ENCODE measurements at places on chromosomes 13 and 19. TPM values are rescaled to one million over a fixed set of nuclear protein-coding genes. Genes with fewer than 3 reads are reported as not detected.

The GRIN2D gene
- 2.7 TPM for total RNA-seq

The SLITRK5 gene
- total RNA-seq, result 0.06 TPM

The RXFP2 gene
- total RNA-seq, result not detected

The EXOC3L2 gene
- total RNA-seq, result 2.2 TPM

The C1QTNF9B gene
- 0.33 TPM for total RNA-seq

The PEAK3 gene
- total RNA-seq, result not detected

The APOC1 gene
- 27.1 TPM for total RNA-seq

DNA sequence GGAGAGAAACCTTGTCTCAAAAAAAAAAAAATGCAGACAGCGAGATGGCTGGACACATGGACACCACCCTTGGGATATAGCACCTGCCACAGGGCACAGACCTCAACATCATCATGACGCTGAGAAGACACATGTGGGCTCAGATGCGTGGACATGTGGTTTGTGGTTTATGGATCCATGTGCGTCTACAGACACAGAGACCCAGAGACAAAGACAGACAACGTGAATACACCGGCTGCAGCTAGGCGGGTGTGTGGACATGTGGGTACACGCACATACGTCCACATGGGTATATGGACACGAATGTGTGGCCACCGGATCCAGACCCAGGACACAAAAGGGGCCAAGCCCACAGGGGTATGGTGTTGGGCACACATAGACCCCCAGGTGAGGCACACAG, 1.3 kb downstream of the TNFSF14 start:
- no peaks in the 10 kb centered on the region for H3K27me3 ChIP-seq
- no peak overlapping the region for H3K4me3 ChIP-seq
- no peak overlapping the region for H3K27ac ChIP-seq
- H3K4me1 ChIP-seq, result no peaks in the 10 kb centered on the region

DNA sequence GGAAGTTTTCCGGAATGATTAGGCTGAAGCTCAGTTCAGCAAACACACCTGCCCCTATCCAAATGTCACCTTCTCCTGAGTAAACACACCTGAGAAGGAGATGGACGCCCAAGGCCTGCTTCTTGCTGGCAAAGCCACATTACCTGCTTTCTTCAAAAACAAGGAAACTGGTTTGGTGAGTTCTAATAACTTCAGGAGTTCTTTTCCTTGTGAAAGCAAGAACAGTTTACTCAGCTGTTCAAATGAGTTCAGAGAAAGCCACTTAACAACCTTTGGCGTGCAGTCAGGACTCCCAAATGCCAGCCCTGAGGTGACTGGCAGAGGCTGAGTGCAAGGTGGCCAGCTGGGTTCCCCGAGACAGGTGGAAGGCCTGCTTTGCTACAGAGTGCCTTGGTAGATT, 160.5 kb downstream of the STK24 start:
- no peak overlapping the region for H3K27ac ChIP-seq
- no peaks in the 10 kb centered on the region for H3K27me3 ChIP-seq

- H3K4me1 ChIP-seq, result peaks cover 5% of the 10 kb centered on the region
- H3K27me3 ChIP-seq, result no peaks in the 10 kb centered on the region
Measured at GRCh38 chr13:37613236-37613635, 14.7 kb upstream of the POSTN start.

DNA sequence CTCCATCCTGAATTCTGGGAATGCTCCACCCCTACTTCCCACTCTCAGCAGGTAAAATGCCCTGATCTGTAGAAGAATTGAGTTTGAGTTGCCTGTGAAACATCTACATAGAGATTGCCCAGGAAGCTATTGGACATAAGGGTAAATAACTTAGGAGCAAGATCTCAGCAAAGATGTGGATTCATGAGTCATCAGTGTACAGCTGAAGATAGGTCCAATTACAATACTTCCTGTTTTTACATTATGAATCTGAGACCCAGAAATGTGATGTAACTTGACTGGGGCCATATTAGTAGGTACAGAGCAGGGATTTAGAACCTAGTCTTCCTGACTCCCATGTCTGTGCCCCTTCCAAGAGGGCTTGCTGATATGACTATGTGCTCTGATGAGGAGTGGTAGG, 79.4 kb upstream of the FNDC3A start:
- no peaks in the 10 kb centered on the region for H3K36me3 ChIP-seq
- H3K4me1 ChIP-seq, result no peaks in the 10 kb centered on the region
- H3K27me3 ChIP-seq, result peaks cover 22% of the 10 kb centered on the region
- no peak overlapping the region for H3K27ac ChIP-seq
- no peak overlapping the region for H3K4me3 ChIP-seq

DNA sequence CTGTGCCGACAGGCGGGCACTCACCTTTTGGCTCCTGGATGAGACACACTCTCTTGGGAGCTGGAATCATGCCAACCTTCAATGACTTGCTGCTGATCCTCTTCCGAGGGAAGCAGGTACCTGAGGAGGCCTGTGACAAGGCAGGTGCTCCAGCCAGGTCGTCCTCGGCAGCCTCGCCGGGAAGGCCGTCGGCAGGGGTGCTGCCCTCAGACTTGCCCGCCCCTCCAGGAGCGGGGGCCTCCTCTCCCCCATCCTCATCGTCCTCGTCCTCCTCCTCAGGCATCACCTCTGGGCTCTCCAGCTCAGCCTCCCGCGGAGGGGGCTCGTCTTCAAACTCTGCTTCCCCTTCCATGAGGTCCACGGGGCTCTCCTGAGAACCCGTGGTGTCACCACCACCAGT, 29.2 kb downstream of the SUGP2 start:
- no peaks in the 10 kb centered on the region for H3K27me3 ChIP-seq
- H3K36me3 ChIP-seq, result peaks cover 33% of the 10 kb centered on the region
- H3K27ac ChIP-seq, result no peak overlapping the region
- no peak overlapping the region for H3K4me3 ChIP-seq
- H3K4me1 ChIP-seq, result no peaks in the 10 kb centered on the region
- no peak for DNase-seq

- H3K27me3 ChIP-seq, result no peaks in the 10 kb centered on the region
- no peak overlapping the region for H3K4me3 ChIP-seq
- H3K4me1 ChIP-seq, result no peaks in the 10 kb centered on the region
Measured at GRCh38 chr19:17220207-17220758, 5.1 kb downstream of the USE1 start.

GRCh38 chr13:32021785-32022184, 9.8 kb upstream of the FRY start:
- no peak overlapping the region for H3K4me3 ChIP-seq
- H3K4me1 ChIP-seq, result peaks cover 9% of the 10 kb centered on the region
- H3K27me3 ChIP-seq, result no peaks in the 10 kb centered on the region
- DNase-seq, result no peak
- H3K27ac ChIP-seq, result peak overlapping the region; percentile 63

DNA sequence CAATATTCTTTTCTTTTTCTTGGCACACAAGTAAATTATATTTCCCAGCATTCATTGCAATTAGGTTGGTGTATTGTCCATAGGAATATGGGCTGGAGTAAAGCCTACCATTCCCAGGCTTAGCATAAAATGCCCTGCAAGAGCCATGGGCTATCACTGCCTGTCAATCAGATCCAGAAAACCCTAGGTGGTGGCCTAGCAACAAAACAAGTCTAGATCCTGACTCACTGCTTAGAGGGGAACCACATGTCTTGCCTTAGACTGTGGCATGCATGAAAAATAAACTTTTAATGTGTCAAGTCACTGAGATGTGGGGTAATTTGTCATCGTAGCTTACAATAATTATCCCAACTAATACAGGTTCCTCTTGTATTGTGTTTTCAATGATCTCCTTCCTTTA, 16.2 kb downstream of the SOX21 start:
- H3K4me3 ChIP-seq, result no peak overlapping the region
- peaks cover 58% of the 10 kb centered on the region for H3K27me3 ChIP-seq
- no peak overlapping the region for H3K27ac ChIP-seq
- H3K4me1 ChIP-seq, result no peaks in the 10 kb centered on the region
- no peak for DNase-seq
- H3K36me3 ChIP-seq, result no peaks in the 10 kb centered on the region
